ENCODE measurements at places on chromosomes 7 and 10.
A peak's percentile ranks its signal among the peaks of the same experiment; 100 is the strongest.

- no peak for DNase-seq
Observed at GRCh38 chr10:102398172-102399020, 2.9 kb downstream of the NFKB2 start.

DNA sequence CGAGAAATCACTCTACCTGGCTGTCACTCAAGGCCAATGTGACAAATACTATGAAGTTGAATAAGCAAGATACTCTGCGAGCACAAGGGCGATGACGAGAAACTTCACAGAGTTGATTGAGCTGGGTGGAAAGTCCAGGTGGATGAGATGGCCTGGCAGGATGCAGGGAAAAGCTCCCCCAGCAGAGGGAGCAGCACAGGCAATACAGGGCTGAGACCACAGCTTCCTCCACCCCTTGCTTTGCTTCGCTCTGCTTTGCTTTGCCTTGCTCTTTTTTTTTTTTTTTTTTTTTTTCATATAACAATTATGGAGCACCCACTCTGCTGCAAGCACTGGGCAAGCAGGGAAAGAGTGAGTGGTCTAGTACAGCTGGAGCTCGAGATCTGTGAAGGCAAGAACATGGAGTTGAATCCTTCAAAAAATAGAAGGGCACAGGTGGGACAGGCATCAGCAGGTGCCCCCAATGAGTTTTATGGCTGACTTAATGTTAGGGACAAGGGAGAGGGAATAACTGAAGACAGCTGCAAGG lies 88.3 kb downstream of the CABCOCO1 start:
- DNase-seq, result peak; percentile 37

- DNase-seq, result no peak
Observed at GRCh38 chr10:44776181-44776580, 135.0 kb upstream of the TMEM72 start.

DNA sequence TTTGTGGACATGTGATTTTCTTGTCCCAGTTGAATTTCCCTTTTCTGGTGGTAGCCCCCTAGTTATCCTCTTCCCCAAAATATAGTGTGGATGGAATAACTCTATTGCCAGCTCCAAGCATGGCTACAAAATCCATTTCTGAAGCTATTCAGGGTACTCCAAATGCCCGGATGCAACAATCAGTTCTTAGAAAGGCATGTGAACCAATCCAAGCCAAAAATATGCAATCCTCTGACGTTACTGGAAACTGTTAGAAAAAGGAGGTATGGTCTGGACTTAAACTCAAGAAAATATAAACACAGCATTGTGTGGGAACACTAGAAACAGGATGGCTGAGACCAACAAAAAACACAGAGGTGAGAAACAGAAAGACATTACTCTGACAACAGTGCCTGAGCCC lies 347.0 kb downstream of the GPAM start:
- no peak for DNase-seq

- no peak for DNase-seq
Observed at GRCh38 chr7:31465285-31465684, 48.6 kb upstream of the ITPRID1 start.

GRCh38 chr7:123879628-123880027 lies 34.7 kb downstream of the HYAL4 start:
- no peak for DNase-seq

- no peak for DNase-seq
Observed at GRCh38 chr7:151423226-151423625, 13.4 kb upstream of the WDR86 start.

- DNase-seq, result no peak
Observed at GRCh38 chr7:151007469-151007898, 16.7 kb downstream of the NOS3 start.

DNA sequence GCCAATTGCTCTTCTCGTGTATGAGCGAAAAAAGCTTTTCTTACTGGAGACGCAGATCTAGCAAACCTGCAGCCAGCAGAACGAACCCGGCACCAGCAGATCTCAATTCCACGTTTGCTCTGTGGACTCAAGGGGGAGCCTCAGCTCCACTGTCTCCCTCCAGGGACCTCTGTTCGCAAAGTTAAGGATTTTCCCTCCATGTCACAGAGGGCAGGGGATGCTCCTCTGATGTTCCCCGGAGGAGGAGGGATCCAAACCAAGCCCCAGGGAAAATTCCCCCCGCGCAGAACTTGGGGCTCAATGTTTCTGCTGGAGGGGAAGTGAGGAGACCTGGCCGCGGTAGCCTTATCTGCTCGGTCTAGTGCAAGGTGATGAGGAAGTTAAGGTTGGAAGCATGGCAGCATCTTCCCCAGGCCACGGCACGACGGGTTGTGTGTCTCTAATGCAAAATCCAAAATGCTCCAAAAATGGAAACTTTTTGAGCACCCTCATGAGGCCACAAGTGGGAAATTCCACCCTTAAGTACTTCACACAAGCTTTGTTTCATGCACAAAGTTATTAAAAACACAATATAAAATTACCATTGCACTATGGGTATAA lies 9.0 kb downstream of the IQCE start:
- DNase-seq, result no peak

DNA sequence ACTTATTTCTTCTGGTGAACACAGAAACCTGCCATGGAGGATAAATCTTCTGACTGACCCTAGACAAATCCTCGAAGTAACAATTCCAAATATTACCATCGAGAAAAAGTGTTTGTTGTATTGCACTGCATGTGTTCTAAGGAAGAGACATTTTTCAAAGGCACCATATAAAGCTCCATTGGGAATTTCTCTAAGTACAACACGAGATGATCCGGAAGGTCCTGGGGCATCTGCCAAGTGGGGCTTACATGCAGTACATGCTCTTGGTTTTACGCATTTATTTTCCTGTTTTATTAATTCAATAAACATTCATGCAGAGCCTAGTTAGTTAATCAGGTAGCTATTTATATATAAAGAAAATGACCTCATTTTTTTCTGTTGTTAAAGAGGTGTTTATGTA lies 692.0 kb upstream of the IGFBP3 start:
- DNase-seq, result no peak

DNA sequence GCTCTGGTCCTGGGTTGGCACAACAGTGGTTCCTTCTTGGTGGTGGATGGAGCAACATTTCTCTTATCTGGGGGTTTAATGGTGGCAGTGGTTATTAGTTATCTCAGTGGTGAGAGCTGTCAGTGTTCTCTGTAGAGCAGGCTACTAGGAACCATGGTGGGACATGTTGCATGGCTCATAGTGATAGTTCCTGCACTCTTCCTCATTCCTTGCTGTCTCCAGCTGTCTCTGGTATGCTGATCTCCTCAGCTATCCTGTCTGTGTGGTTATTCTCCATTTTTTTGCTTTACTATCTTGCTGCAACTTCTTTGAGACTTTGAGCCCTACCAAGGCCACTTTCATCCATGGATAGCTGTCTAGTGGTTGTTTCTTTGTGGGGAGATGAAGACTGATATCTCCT lies 44.0 kb downstream of the CCDC7 start:
- DNase-seq, result no peak

DNA sequence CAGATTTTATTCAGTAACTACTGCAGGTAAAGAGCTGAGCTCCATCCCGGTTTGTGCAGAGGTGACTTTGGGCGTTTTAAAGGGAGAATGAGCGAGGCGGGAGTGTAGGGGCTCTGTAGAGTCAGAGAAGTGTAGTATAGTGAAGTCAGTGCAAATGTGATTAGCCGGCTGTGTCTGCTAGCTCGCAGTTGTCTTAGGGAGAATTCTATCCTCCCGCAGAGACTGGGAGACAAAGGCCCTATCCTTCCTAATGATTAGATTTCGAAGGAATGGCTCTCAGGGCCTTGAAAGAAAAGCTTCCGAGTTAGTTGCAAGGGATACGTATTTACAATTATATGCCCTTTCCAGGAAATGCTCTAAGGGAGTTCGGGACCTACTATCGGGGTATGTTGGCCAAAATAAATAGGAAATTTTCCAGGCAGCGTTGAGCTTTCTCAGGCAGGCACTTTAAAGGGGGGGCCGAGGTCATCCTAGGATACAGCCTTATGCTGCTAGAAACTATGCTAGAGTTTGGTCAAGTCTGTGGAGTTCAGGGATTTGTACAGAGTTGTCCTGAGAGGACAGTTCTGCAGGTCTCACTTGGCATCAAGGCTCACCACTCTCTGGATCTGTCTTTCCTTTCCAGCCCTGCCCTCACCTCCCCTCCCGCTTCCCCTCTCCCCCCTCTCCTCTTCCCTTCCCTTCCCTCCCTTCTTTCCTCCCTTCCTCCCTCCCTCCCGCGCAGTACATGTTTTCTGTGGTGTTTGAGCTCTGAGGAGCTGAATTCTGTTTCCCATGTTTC lies 825 bp downstream of the MRPL32 start:
- peak; percentile 64 for DNase-seq

DNA sequence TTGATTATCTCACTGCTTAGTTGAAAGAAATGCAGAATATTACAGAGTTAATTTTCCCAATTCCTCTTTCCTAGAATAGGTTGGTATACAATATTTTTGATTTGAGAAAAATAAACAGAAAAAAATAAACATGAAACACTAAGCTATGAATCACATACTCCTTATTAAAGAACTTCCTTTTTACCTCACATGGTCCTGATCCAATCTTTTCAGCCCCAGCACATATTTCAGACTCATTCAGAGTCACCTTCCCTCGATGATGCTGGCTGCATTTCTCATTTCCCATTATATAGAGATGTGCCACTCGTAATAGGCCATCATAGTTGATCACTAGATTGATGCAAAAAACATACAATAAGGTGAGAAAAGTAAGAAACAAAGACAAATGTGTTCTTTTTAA lies 64.6 kb downstream of the HGF start:
- no peak for DNase-seq

GRCh38 chr7:9189703-9190102 lies 756.3 kb downstream of the NXPH1 start:
- no peak for DNase-seq

- DNase-seq, result peak; percentile 21
Observed at GRCh38 chr7:116122972-116123595, 87.3 kb upstream of the TES start.

GRCh38 chr7:125136755-125137532 lies 207.3 kb upstream of the POT1 start:
- DNase-seq, result peak; percentile 8

- DNase-seq, result peak; percentile 50
Observed at GRCh38 chr7:137592232-137592896, 248.8 kb upstream of the PTN start.

DNA sequence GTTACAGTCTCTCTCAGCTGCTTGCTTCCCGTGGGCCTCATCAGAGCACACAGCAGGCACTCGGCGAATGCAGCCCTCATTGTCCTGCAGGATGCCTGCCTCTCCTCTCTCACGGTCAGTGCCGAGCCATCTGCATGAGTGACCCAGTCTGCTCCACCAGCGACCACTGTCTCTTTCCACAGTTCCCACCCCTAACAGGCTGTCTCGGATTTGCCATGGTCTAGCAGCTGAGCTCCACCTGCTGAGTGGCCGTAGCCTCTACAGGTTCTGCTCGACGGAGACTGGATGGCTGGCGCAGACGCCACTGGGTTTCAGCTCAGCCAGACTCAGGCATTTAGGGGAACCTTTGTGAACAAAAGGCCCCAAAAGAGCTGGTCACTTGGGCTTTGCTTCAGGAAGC lies 209.4 kb upstream of the FOXK1 start:
- DNase-seq, result no peak

DNA sequence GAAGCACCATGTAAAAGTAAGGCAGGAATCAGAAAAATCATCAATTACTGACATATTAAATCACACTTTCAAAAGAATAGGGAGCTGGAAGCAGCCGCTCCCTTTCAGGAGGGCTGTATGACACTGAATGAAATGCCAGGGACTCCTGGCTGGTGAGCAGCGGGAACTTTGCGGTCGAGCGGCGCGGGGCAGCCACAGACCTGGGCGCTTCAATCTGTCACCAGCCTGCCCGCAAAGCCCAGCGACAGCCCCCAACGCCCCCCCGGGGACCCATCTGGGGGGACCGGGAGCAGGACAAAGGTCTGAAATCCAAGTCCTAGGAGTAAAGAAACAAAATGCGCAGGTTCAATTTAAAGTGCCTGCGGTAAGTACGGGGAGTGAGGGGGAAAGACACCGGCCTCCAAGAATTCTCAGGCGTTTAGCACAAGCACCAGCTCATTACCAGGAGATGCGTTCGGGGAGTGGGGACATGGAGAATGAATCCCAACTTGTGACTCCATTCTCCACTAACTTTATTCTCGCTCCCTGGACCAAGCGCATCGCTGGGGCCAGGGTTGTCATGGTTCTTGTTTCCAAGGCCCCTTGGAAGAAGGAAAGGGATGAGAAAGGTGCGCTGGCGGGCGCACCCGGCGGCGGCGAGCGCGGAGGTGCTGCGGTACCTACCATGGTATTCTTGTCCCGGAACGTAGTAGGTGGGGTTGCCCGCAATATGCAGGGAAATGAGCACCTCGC lies 824 bp downstream of the RELN start:
- no peak for DNase-seq

DNA sequence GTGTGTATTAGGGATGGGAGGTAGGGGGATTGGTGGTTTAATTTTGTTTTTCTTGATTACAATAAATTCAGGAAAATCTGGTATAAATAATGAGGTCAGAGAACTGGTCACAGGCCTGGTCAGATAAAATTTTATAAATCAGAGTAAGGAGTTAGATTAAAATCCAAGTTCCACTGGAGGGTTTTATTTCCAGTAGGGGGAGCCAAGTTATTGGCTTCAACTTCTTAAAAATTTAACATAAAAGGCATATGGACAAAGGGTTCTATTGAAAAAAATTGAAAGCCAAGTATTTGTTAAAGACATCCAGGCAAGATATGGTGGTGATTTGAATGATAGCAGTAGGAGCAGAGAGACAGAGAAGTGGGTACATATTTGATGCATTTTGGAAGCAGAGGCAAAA lies 763.3 kb downstream of the SORCS1 start:
- no peak for DNase-seq

- DNase-seq, result no peak
Observed at GRCh38 chr10:126227762-126228134, 160.5 kb downstream of the ADAM12 start.

DNA sequence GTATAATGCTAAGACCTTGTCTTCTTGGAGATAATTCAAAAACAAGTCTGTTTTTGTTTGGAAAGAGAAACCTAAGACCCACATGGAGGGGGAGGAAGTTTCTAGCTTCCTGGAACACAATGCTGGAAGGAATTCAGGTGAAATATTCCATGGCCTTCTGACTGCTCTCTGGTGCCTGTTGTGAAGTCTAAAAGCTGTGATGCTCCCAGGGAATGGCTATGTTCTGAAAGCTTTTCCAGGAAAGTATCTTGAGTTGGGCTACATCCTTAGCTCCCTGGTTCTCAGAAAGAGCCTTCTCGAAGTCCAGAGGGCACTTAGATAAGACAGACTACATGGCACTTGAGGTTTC lies 12.5 kb upstream of the PFKP start:
- DNase-seq, result no peak
